ENCODE measurements at places on chromosomes 6 and 20.

GRCh38 chr6:169339731-169340309 is 86.2 kb upstream of the THBS2 start:
- DNase-seq, result no peak

DNA sequence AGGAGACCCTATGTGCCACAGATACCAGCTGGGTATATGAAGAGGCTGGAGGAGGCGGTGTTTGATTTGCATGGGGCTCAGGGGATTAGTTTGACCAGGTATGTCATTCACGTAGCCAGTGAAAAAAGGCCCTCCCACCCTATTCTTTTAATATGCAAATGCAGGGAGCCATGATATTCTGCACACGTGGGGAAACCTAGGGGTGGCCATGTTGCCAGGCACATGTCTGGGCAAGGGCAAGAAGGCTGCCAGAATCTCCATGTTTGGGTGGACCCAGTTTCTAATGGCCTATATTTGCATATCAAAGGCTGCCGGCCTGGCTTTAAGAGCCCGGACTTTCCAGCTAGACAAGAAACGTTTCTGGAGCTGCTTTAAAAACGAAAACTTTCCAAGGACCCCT is 60.4 kb downstream of the SOX4 start:
- DNase-seq, result no peak

DNA sequence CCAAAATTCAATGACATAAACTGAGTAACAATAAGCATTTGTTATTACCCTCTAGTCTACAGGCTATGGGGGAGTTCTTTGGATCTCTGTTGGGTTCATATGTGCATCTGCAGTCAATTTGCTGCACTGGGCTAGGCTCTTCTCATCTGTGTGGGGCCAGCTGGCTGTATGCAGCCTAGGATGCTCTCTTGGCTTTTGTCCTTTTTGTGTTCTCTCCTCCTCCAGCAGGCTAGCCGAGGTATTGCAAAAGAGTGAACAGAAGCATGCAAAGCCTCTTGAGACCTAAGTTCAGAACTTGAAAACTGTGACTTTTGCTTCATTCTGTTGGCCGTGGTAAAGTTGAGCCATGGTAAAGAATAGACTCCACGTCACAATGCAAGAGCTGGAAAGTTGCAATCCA is 62.8 kb upstream of the FOXO3 start:
- no peak for DNase-seq

DNA sequence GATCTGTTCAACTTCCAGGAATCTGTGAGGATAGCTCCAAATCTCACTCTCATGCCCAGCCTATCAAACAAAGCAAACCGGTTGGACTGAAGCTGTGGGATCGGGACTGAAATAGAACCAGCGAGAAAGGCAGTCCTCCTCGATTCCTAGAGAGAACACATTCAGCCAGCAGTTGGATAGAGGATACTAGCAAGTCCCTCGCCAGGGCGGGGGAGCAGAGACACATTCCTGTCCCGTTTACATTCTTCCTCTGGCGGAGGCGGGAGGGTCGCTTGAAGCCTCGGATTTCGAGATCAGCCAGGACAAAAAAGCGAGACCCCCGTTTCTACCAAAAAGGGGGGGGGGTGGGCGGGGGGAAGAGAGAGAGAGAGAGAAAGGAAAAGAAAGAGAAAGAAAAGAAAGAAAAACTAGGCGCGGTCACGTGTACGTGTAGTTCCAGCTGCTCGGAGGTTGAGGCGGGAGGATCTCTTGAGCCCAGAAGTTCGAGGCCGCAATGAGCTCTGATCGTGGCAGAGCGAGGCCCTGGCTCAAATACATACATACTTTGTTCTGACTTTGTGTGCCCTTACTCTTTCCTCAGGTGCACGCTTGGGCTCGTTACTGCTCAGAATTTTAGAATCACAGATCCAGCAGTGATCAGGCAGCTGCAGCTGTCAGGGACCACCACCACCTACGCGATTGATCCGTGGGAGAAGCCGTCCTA is 19.5 kb downstream of the ZNF311 start:
- peak; percentile 93 for DNase-seq

DNA sequence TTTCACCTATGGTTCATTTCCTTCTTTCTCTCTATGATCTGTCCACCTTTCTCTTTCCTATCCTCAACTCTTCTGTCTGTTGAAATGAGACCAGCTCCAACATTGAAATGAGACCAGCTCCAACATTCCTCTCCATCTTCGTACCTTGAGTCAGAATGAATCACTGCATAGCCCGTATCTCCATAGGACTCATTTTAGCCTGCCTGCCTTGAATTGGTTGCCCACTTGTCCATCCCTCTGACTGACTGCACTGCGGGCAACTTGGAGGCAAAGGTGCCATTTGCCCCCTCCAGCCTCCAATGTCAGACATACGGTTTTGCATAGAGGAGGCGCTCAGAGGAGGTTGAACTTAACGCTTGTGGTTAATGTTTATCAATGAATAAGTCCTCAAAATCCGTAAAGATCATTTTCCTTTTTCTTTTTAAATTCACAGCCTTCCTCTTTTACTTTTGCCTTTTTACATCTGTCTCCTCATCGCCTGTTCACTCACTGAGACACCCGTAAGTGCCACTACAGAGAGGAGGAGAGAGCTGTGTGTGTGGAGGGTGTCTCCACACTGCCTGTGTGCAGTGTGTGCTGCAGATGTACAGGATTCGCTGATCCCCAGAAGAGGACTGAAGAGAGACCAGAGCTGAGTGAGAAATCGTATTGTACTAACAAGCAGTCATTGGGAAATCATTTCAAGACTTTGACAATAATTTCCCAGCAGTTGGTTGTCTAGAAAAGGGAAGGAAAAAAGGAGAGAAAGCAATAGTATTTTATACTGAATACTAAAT is 579.6 kb upstream of the MAP3K7 start:
- DNase-seq, result no peak

GRCh38 chr20:31844737-31845299 is 586 bp downstream of the FOXS1 start:
- no peak for DNase-seq

GRCh38 chr6:24686946-24687345 is 20.1 kb downstream of the ACOT13 start:
- DNase-seq, result no peak

DNA sequence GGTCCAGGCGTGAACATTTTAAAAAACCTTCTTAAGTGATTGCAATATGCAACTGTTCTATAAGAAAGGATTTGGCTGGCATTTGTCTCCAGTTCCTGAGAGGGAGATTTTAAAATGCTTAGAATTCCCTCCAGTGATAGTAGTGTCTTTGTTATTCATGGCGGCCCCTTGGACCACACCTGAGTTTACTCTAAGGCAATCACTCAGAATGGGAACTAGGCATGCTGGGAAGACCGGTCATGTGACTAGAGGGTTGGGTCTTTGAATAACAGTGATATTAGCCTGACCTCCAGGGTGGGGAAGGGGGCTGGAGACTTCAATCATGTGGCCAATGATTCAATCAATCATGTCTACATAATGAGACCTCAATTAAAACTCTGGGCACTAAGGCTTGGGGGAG is 50.7 kb upstream of the UTRN start:
- DNase-seq, result no peak

DNA sequence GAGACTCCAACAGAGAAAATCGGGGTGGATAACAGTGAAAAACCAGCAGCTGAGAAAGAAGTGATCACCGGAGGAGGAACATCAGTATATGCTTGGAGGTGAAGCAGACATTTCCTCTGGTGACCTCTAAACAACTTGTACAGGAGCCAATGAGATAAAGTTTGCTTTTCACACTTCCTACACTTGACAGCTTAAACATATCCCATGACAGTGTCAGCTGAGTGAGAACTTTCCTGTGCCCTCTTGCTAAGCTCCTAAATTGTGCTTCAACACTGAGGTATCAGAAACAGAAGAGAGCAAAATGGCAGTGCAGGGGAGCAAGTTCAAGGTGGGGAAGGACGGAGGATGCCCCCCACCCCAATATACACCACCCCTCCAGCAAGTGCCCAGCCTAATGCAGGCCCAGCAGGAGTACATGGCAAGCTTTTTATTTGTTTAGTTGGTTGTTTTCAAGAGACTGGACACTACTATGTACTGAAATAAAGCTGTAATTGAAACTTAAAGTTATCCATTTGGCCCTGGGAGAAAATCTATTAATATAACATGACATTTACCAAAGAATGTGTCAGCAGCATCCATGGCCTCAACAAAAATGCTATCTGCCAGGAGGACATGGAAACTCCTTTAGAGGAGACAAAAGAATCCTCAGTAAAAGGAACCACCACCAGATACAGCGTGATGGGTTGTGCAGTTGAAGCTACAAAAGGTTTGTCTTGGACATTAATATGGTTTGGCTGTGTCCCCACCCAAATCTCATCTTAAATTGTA is 540.2 kb downstream of the PRKN start:
- no peak for DNase-seq

- DNase-seq, result no peak
Measured at GRCh38 chr6:158323561-158323958, 11.3 kb downstream of the TULP4 start.

DNA sequence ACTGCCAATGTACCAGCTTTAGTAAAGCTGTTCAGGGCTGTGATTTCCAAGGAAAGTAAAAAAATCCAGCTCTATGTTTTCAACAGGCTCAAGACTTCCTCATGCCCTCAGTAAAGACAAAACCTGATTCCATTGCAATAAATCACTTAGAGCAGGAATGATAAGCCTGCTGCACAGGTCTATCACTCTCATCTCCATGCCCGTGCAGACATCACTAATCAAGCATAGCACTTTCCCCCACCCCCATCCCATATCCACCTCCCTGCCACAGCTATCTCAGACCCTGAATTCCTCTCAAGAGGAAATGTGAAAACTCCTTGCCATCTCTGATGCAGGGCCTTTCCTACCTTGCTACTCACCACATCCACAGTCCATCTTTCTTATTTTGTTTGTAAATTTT is 554.9 kb downstream of the MAFB start:
- DNase-seq, result no peak

DNA sequence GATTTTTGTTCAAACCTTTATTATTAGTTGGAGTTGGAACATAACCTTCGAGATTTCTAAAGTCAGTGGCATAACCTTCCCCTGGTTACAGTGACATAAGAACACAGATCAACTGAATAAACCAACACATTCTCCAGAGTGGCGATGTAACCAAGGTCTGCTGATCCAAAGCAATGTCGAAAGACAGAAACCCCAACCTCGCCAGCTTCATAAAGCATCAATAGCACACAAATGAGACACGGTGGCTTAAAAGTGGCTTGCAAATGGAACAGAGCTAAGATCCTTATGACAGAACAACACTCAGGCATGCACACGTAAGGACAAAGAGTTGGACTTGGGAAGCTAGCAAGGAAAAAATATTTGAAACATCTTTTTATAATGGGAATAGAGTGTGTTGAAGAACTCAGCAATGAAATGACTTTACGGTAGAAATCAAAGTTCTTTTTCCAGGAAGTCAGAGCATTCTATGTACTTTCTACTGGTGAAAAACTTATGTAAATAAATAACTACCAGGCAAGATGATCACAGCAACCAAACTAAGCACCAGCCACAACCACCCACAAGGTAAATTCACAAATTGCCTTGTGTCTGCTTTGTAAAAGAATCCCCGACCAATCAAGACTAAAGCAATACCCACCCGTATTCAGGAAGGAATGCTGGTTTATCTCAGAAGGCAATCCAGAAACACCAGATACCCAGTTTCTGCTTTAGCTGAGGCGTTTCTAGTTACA is 61.0 kb upstream of the NHSL1 start:
- no peak for DNase-seq

DNA sequence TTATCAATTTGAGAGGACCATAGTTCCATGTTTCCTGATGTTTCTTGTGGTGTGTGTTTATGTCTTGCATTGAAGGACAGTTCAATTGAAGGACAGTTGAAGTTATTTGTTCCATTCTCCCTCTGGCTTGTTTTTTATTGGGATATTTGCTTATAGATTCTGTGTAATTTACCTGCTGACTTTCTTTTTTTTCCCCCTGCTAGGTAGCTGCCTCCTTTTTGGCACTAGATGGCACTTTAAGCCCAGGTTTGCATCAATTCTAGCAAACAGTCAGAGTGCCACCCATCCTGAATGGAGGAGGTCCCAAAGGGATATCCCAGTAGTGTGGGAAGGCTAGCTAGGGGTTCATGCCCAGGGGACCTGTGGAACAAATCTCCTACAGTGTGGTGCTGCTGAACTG is 78.1 kb downstream of the CFAP61 start:
- DNase-seq, result no peak

DNA sequence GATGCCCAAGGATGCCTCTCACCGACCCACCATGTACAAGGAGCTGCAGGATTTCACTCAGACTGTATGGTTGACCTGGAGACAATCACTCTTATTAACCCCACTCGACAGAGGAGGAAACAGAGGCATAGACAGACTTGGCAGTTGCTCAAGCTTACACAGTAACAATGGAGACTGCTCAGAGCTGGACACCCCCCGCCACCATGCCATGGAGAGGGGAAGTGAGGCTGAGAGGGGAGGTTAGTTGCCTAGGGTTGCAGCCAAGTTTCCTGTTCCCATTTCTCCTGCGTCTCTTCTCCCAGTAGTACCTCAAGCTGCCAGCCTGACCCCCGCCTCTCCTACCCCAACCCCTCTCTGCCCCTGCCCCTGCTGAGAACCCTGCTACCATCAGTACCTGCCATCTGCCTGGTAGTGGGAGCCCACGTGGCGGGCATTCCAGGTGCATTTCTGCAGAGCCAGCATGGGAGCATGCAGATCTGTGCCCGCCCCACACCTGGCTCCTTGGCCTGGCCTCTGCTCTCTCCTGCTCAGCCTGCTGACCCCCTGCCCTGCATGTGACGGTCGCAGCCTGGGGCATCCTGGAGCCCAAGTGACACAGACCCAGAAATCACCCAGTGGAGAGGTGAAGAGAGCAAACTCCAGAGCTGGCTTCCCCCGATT is 157.7 kb downstream of the PREX1 start:
- no peak for DNase-seq

- DNase-seq, result no peak
Measured at GRCh38 chr6:142893088-142893487, 51.9 kb downstream of the HIVEP2 start.

- DNase-seq, result no peak
Measured at GRCh38 chr20:42098418-42098817, 480.2 kb upstream of the CHD6 start.

GRCh38 chr6:143999406-143999805 is 8.7 kb downstream of the PLAGL1 start:
- DNase-seq, result no peak

DNA sequence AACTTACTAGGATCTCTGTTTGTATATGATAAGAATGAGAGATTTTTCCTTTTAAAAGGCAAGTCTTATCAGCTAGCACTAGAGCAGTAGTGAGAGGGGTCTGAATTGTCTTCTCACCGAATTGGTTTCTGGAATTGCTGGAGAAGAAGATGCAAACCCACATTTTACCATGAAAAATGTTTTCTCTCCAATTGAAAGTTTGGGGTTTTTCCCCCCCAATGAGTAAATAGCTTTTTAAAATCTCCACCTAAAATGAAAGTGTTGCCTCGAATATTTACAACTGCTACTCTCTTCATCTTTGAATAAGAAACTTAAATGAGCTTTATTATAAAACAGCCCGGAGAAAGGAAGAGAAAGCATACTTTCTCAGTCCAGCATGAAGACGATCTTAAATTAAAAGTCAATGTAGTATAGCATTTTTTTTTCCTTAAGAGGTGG is 1.8 kb downstream of the TCF21 start:
- no peak for DNase-seq

- no peak for DNase-seq
Measured at GRCh38 chr20:44393608-44394451, 38.3 kb downstream of the HNF4A start.
